ENCODE measurements at places on chromosomes 12 and 14. TPM values are rescaled to one million over a fixed set of nuclear protein-coding genes. Genes with fewer than 3 reads are reported as not detected.

The TAS2R46 gene
- 3.0 TPM for total RNA-seq

The IL23A gene
- not detected for total RNA-seq

The CLEC4A gene
- 5.1 TPM for total RNA-seq

GRCh38 chr12:19912991-19913390 lies 455.3 kb upstream of the PDE3A start:
- no peaks in the 10 kb centered on the region for H3K27me3 ChIP-seq
- no peak overlapping the region for H3K4me3 ChIP-seq
- no peak for DNase-seq
- no peak overlapping the region for H3K27ac ChIP-seq
- H3K4me1 ChIP-seq: peaks cover 73% of the 10 kb centered on the region

Measured in thoracic aorta (tissue), 2 donors.